ENCODE measurements at places on chromosomes 12 and 14. TPM values are rescaled to one million over a fixed set of nuclear protein-coding genes. Genes with fewer than 3 reads are reported as not detected.
A peak's percentile ranks its signal among the peaks of the same experiment; 100 is the strongest.

C12orf56 gene
- total RNA-seq = not detected

NID2 gene
- total RNA-seq = not detected

C12orf60 gene
- total RNA-seq = 2.6 TPM

DNA sequence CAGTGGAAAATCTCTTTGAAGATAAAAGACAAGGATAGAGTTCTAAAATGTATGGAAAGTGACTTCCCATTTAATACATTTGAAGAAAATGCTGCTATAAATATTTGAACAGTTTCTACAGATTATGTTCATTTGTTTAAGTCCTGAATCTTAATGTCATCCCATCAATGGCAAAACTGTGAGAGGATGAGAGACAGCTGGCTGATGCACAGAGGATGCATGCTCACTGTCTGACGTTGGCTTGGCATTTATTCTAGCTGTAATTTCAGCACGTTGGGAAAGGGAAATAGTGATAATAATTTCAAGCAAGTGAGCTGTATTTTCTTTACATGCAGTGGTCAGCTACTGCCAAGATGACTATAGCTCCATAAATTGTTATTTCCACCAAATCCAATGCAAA lies 40.5 kb downstream of the PPFIA2 start:
- DNase-seq = no peak

- DNase-seq = no peak
Measured at GRCh38 chr14:24378981-24379906, 11.3 kb downstream of the NFATC4 start.

DNA sequence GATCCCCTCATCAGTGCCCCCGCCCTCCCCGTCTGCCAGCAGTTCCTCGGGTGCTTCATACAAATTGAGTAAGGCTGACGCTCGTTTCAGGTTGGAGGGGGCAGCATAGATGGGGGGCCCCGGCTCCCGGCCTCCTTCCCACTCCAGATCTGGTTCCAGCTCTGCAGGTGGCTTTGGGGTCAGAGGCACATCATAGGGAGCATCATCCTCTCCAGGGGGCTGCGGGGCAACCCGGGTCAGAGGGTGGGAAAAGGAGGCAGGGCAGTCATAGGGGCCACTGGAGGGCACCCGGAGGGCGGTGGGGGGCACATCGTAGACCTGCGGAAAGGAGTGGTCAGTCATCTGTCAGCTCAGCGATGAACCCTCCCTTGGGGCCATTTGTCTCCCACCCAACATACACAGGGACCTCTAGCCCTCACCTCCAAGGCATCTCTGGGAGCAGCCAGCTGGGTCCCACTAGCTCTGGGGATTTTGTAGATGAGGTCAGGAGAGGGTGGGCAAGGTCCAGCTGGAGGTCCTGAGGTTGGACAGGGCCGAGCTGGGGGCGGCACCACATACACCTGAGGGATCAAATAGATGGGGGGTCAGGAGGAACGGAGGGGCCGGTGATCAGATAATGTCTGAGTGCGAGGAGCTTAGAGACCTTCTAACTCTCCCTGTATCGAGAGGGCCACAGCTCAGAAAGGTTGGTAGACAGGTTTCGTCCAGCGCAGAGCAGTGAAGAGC lies 5.1 kb downstream of the EFS start:
- DNase-seq = peak; percentile 20

All from activated naive CD4-positive, alpha-beta T cell treated with anti-CD3 and anti-CD28 coated beads, Interleukin-2, amount 50 U/mL, for 72 hours (primary cell).